NCI-H1417 (cell line): ENCODE measurements at places on chromosomes 4 and X.

- peak; percentile 29 for DNase-seq
Observed at GRCh38 chrX:148500423-148501385, at the start of gene AFF2. Gene AFF2, plus strand, starts transcription at chrX:148500617. Its CDS starts 481 bp downstream, at chrX:148501098.

DNA sequence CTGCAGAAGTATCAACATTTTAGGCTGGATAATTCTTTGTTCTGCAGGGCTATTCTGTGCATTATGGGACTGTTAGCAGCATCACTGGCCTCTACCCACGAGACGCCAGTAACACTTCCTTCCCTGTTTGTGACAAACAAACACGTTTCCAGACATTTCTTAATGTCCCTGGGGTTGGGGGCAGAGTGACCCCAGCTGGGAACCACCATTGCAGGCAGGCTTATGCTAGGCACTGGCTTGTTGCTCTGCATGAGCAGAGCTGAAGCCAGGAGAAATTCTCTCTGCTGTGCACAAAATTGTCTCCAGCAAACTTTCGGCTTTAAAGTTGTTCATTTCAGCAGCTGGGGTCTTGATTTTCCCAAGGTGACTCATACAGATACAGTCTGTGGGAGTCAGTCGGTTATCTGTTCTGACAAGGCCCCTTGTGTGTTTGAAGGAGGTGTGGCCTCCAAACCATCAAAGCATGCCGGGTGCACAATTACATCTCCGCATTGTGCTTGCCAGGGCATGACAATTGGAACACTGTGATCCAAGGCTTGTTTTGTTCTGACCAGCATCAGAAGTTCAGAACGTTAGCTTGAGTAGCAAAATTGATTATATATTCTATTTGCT, 156.4 kb upstream of the BOD1L1 start:
- no peak for DNase-seq

DNA sequence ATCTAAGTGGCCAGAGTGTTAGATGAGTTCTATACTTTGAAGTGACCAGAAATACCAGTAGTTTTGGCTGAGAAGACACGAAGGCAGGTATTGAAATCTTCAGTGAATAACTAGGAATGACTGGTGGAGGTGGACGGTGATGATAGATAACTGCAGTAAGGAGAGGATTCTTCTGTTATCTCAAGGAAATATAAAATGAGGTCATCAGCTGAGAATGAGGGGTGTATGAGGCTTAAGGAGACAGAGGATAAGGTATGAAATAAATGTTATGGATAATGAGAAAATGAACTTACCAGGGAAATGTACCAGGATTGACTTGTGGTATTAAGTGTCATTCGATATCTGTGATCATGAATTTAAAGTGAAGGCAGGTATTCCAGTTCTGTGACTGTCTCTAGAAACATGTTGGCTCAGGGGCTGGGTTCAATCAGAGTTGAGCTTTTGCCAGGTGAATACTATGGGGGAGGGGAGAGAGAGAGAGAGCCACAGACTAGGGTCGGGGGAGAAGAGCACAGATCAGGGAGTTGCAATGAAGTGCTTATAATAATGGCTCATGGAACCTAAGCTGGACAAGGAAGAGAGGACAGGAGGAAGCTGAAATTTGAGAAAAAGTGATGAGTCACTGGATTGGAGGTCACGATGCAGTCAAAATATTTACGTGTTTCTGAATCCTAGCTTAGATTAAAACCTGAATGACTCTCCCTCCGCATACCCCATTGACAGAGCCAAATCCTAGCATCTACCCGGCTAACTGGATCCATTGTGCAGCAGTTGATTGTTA, 37.5 kb upstream of the BRS3 start:
- DNase-seq = no peak

DNA sequence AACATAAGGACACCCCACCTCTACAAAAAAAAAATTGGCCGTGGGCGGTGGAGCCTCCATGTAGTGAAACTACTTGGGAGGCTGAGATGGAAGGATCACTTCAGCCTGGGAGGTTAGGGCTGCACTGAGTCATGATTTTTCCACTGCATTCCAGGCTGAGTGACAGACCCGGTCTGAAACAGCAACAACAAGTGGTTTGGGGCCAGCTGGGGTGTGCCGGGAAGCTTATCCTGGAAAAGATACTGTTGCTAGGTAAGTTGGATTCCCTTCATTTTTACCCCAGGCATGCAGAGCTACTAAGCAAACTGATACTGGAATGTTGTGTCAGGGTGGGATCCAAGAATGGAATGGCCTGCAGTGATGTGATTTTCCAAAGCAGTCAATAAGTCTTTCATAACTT, 57.0 kb downstream of the XAGE2 start:
- DNase-seq = no peak

- no peak for DNase-seq
Observed at GRCh38 chr4:53920116-53920515, 144.3 kb downstream of the CHIC2 start.

GRCh38 chrX:130084631-130085237, 25.6 kb downstream of the ELF4 start:
- no peak for DNase-seq

DNA sequence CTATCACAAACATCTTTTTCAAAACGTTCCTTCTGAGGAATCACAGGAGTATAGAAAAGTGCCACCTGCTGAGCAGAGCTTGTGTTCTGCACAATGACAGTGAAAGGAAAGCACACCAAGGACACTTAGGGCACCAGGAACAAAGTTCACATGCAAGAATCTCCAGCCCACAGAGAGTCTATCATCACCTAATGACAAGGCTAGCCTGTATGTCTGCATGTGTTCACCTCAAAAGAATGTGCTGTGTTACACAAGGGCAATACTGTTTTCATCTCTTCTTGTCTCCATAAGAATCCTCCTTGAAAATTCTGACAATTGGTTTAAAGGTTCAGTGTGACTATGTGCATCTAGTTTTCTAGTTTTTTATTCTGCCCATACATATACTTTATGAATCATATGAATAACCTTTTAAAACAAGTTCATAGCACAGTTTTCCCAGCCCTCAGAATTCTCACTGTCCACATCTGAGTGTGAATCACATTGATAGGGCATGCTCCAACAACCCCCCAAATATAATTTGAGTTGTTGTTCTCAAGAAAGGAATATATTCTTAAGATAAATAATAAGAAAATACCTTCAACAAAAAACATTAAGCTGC, 118.0 kb downstream of the PWWP3B start:
- no peak for DNase-seq
